ENCODE measurements at places on chromosomes 2 and 18.

DNA sequence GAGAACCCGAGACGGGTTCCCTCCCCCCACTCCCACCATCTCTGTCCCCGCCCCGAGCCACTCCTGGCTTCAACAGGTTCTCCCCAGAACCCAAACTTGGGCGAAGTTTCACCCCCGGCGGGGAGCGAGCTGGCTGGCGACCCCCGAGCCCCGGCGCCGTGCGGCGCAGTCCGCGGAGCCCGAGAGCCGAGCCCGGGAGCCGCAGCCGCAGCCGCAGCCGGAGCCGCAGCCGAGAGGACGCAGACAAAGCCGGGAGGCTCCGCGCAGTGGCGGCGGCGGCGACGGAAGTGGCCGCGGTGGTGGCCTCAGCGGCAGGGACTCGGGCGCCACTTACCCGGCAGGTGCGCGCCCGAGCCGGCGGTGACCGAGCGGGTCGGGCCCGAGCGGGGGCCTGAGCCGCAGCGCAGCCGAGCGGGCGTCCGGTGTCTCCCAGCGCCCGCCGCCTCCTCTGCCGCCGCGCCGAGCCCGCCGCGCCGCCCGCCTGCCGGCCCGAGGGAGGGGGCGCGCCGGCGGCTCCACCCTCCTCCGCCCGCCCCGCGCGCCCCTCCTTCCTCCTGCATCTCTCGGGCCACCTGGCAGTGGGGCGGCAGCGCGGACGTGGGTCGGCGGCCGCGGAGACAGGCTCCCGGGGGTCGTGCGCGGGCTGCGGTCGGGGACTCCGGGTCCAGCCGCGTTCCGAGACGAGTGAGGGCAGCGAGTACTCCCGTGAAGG, at the start of gene ECEL1:
TSS of gene ECEL1 (minus strand) at position 450 of the 712 bp plus-strand sequence. CDS start 1,181 bp downstream, outside the sequence.
- peaks cover 56% of the 10 kb centered on the region for H3K27me3 ChIP-seq
- peak within 1 kb of the TSS; percentile 29 for H3K4me3 ChIP-seq
- DNase-seq = peak; percentile 71
- peaks cover 24% of the 10 kb centered on the region for H3K4me1 ChIP-seq

DNA sequence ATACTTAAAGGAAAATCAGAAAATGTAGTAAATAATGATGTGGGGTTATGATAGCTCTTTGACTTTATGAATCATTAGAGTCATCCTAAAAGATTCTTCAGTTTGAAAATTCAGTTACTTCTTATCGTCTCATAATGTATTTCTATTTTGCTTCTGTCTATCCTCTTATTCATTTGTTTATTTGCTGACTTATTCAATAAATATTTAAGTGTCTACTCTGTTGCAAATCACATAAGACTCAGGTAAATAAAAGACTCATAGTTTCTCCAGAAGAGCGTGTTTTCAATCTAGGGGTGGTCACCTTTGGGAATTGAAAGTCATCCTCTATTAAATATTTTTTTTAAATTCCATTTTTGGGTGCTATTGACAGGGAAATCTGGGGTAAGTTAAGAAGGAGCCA, 69.1 kb upstream of the RBMS1 start:
- H3K4me3 ChIP-seq = no peak overlapping the region
- H3K4me1 ChIP-seq = no peaks in the 10 kb centered on the region
- no peak for DNase-seq
- no peak overlapping the region for H3K27ac ChIP-seq
- no peaks in the 10 kb centered on the region for H3K27me3 ChIP-seq
- no peaks in the 10 kb centered on the region for H3K36me3 ChIP-seq

DNA sequence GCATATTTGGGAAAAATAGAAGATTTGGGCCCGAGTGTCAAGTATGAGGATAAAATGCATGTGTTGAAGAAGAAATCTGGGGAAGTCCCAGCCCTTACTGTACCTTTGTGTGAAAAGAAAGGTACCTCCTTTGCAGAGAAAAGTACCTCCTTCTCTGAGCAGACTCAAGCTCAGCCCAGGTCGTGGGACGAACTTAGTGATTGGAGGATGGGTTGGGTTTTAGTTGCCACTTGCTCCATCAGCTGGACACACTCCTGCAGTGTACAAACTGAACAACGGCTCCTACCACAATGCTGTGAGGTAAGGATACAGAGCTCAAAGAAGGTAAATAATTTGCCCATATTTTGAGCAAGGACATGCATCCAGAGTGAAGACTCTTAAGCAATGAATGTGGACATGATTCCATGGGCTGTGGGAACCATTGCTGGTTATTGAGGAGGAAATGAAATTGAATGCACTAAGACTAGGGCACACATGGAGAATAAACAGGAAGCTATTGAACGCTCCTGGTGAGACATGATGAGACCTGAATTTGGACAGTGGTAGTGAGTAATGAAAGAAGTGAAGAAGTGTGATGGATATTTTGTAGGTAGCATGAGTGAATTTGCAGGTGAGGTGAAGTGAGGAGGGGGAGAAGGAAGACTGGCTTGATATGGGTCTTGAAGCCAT, 49.8 kb upstream of the IL1RL1 start:
- H3K4me3 ChIP-seq = no peak overlapping the region
- no peak for DNase-seq
- H3K27me3 ChIP-seq = no peaks in the 10 kb centered on the region
- no peaks in the 10 kb centered on the region for H3K4me1 ChIP-seq
- H3K27ac ChIP-seq = no peak overlapping the region

DNA sequence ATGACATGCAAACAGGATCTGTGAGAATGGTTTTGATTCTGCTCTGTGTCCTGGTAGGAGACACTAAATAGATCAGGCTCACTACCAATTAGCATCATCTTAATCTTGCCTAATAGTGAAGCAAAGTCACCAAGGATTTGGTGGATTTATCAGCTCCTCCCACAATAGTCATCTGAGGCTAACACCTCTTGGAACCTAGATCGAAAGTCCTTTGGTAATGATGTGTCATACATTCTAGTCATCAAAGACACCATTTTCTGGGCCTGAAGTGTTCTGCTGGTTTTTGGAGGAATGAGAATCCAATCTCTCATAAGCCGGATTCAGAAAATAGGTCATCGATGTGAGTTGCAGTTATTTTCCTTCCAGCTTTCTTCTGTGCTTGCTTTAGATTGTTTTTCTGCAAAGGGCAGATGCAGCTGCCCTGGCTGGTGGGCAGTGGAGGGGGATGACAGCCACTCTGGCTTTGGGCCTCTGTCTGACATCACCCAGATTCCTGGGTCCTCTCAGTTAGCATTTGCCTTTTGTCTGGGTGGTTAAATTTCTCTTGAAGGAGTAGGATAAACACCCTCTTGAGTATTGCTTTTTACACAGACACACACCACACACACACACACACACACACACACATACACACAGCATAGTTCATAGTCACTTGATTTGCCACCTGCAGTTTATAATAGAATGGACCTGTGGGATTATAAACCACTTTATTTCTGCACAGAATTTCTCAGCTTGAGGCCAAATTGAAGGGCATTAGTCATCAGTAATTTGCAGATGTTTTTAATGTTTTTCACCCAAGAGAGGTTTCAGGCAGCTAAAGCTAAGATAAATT, at the start of gene MYO3B:
TSS of gene MYO3B (plus strand) at position 198 of the 832 bp plus-strand sequence. CDS start at position 339, 141 bp downstream.
- no peak within 1 kb of the TSS for H3K4me3 ChIP-seq
- H3K27ac ChIP-seq = no peak within 1 kb of the TSS

DNA sequence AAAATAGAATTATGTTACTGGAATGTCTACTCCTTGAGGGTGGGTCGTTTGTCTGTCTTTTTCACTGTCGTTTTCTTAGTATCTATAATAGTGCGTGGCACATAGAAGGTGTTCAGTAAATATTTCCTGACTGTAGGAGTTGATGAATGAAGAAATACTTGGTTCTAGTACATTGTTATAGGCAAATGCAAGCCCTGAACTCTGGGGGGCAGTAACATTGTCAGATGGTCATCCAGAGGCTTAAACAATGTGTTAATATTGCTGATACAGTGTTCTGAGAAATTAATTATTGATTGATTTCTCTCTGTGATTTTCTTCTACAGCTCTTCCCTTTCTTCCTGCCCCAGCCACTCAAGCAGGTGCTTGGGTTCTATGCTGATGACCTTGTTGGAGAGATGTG, 24.4 kb upstream of the THOC1 start:
- no peak for DNase-seq
- H3K4me1 ChIP-seq = no peaks in the 10 kb centered on the region
- no peaks in the 10 kb centered on the region for H3K27me3 ChIP-seq

- H3K27me3 ChIP-seq = no peaks in the 10 kb centered on the region
- no peaks in the 10 kb centered on the region for H3K36me3 ChIP-seq
- H3K4me3 ChIP-seq = no peak overlapping the region
- no peak overlapping the region for H3K27ac ChIP-seq
- DNase-seq = peak; percentile 39
Observed at GRCh38 chr2:25379535-25379934, 37.8 kb upstream of the DNMT3A start.

DNA sequence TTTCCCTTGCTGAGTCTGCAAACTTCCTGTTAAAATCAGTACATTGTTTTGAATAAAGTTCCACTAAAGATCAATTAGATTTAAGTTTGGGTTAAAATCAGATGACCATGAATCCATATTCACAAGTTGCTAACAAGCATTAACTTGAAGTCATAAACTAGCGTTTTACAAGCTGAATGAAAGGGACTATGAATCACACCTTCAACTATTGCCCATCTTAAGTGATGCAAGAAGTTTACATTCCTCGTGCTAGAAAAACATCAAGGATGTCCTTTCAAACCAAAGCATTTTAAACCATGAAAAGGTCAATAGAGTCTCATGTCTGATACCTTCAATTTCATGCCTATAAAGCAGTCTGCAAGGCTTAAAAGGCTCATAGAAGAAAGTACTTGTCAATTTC, 257.2 kb upstream of the SYT4 start:
- no peaks in the 10 kb centered on the region for H3K4me1 ChIP-seq
- no peaks in the 10 kb centered on the region for H3K27me3 ChIP-seq
- no peaks in the 10 kb centered on the region for H3K36me3 ChIP-seq
- H3K4me3 ChIP-seq = no peak overlapping the region
- no peak overlapping the region for H3K27ac ChIP-seq

GRCh38 chr18:2083691-2084090, 487.6 kb downstream of the METTL4 start:
- no peak overlapping the region for H3K27ac ChIP-seq
- H3K4me3 ChIP-seq = no peak overlapping the region
- H3K27me3 ChIP-seq = no peaks in the 10 kb centered on the region
- no peaks in the 10 kb centered on the region for H3K4me1 ChIP-seq
